Fibroblast of lung (primary cell): ENCODE measurements at places on chromosomes 11 and 22.

- no peak for DNase-seq
Measured at GRCh38 chr11:117781627-117782026, 15.4 kb downstream of the DSCAML1 start.

DNA sequence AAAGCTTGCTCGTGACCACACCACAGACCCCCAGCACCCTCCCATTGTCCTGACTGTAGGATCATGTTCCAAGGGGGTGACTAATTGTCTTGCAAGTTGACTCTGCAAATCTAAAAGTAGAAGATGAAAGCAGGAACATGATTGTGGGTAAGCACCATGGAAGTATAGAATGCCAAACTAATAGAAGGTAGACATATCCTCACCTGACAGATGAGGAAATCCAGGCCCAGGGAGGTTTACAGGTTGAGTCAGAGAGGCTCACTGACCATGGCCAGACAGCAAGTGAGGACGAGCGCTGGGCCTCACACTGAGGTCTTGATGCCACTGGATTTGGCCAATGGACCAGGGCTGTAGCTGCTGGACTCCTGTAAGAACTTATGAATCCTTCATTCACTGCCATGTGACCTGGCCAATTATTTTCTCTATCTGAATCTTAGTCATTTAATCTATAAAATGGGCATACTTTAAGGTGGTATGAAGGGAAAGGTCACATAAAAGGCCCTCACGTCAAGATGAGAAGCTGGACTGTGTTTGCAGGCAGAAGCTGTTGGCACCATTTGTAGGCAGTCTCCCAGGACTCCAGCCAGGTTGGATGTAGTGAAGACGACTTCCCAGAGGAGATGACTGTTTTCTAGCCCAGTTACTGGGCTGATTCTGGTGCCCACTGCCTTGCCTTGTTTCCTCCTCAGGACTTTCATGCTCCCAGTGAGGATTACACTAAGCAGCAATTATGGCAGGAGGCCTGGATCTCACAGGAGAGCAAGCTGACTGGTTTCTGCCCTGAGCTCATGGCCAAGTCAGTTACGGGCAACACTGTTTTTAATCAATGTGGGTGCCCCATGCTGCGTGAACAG lies 54.6 kb downstream of the GAB4 start:
- no peak for DNase-seq

DNA sequence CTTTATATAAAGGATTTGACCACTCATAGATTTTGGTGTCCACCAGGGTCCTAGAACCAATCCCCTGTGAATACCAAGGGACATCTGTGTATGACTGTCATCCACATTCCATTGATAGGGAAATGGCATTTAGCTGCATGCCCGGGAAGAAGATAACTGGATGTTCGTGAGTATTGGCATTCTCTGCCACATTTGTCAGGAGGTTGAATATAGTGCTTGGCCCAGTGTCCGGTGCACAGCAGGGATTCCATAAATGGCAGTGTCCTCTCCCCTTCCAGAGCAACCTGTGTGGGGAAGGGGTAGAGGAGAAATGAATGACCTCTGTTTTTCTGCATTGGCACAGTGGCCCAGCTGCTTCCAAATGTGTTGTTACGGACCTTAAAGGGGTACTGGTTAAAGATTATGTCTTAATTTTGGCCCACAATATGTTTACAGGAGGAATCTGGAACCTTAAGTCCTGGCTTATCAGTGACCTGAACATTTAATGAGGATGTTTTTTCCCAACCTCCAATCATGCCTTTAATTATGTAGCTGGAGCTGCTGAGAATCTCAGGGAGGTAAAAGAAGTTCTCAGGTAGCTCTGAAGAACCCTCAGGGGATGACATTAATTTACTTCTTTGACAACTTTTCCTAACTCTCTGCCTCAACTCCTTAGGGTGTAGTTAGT lies 33.6 kb upstream of the OR4B1 start:
- no peak for DNase-seq

DNA sequence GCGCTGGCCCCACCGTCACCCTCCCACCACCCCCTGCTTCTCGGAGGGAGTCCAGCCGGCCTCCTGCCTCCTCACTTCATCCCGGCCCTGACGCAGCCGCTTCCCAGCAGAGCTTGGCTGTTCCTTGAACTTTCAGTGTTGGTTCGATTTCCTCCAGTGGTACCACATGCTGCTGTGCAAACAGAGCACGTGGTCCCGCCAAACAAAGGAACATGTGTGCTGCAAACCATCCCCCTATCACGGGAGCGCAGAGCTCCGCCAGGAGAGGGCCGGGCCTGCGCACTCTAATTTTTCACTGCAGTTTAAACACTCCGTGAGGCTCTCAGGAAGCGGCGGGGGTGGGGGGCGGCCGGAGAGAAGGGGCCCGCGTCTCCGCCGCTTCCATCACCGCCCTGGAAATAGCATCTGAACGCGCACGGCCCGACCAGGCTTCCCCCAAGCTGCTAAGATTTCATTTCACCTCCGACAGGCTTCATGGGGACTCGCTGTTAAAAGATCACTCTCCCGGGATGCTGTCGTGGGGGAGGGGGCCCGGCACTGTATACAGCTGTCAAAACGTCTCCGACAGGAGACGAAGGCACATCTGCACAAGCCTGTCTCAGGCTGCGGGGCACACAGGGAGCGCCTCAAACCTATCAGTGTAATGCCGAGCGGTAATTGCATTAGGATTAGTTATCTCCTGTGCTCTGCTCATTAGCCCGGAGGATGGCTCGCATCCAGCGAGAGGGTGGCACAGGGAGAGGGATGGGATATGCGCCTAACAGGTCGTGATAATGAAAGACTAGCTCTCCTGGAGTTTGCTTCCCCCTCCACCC lies 269.9 kb upstream of the SORL1-AS1 start:
- DNase-seq = peak; percentile 99

DNA sequence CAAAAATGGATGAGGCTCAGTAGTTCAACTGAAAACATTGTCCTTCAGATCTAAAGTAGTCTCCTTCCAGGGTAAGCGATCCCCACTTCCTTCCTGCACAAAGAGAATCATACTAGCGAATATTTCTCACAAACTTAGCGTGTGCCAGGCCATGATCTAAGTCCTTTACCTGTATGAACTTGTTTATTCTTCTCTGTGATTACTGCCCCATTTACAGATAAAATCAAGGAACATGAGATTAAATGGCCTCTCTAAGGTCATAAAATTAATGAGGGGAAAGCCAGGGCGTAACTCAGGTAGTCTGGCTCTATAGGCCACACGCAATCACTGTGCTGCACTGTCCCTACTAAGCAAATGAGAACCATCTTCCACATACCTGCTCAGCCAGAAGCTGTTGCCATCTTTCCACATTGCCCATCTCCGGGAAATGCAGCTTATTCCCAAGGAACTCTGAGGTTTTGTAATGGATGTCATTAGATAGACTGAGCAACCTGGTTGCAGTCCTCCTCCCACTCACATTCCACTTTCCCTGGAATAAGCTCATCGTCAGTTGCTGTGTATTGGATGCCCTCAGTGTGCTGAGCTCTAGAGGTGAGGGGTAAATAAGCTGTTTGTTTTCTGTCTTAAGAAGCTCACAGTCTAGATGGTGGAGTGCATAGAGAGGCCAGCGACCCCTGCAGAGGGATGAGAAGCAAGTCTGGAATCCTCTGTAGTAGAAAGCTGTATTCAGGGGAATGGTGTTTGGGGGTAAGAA lies 146.3 kb downstream of the SNX19 start:
- no peak for DNase-seq

DNA sequence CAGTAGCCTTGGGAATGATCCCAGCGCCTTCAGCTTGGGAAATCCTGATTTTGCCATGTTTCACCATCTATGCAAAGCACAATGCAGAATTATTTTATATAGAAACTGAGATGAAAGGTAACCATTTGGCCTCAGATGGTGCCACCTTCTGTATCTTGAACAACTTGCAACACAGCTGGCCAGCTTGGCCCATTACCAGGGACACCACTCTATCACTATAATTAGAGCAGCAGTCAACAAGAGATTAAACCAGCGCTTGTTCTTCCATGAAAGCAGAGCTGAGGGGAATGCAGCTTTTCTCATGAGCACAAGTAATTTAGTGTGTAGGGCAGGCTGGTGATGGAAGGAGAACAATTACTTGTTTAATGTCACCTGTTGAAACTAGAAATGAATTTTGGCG lies 6.7 kb upstream of the ZDHHC13 start:
- DNase-seq = no peak

DNA sequence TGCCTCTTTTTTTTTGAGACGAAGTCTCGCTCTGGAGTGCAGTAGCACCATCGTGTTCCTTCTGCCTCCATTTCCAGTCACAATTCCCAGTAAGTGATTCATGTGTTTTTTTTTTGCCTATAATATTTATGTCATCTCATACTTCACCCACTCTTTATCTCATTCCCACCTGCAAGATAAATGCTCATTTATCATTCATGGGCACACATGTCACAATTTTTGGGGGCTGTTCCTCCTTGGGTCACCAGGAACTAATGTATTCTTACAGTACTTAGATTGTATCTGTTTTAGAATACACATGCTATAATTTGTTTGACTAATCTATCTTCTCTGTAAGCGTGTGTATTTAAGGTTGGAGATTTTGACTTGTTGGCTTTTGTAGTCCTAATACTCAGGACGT lies 222.7 kb downstream of the SWAP70 start:
- no peak for DNase-seq

- no peak for DNase-seq
Measured at GRCh38 chr11:10519630-10520029, 21.4 kb downstream of the RNF141 start.

- peak; percentile 90 for DNase-seq
Measured at GRCh38 chr22:35914665-35915476, 113.8 kb downstream of the RBFOX2 start.

GRCh38 chr11:78560153-78560552 lies 14.5 kb downstream of the NARS2 start:
- no peak for DNase-seq

DNA sequence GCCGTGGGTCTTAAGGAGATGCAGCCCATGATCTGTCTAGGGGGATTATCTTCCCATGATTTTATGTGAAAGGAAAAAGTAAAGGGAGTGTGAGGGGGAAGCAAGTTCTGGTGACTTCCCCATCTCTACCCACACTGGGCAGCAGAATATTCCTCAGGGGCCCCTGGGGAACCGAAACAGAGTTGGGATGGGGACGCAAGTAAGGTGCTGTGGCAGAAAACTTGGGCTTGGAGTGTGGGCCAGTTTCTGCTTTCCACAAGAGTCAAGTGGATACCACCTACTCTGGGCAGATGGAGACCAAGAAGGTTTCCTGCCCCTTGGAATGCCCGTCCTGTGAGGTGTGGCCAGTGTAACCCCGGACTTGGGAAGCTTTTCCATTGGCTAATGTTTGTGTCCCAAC lies 64.4 kb downstream of the SGSM3 start:
- DNase-seq = no peak

DNA sequence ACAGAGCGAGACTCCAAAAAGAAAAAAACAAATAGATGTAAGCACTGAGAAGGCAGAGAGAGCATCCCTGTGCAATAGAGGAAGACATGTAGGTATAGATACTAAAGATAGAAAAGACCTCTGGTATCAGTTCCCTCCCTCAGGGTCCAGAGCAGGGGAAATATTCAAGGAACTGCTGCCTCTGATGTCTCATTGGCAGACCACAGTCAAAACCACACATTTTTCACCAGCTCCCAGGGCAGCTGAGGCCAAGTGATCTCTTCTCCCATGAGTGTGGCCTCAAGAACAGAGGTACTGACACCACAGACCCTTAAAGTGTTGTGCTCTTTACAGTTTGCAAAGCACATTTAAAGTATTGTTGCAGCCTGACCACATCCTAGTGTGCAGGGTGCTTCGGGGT lies 288.5 kb downstream of the NTM start:
- no peak for DNase-seq

GRCh38 chr22:41551877-41552582 lies 7.8 kb upstream of the POLR3H start:
- no peak for DNase-seq

DNA sequence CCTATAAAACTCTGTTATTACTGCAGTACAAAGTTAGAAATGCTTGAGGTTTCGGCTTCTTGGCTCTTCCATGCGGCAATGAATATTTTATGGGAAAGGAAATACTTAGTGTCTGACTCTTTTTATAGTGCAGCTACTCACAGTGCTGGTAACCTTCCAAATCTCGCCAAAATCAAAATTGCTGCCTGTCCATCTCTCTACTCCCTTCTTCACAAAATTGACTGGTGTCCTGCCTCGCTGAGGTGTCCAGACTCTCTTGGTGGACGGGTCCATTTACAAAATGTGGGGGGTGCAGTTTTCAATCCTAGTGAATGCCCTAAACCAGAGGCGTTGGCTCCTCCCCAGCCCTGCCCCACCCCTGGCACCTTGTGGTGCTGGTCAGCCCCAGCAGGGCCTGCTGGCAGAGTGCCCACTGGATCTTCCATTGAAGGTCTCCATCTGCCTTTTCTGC lies 73.5 kb downstream of the ZBTB16 start:
- DNase-seq = peak; percentile 61

- no peak for DNase-seq
Measured at GRCh38 chr11:9228091-9228490, 37.1 kb downstream of the DENND5A start.

- peak; percentile 37 for DNase-seq
Measured at GRCh38 chr11:74306435-74307175, 4.8 kb downstream of the P4HA3 start.

DNA sequence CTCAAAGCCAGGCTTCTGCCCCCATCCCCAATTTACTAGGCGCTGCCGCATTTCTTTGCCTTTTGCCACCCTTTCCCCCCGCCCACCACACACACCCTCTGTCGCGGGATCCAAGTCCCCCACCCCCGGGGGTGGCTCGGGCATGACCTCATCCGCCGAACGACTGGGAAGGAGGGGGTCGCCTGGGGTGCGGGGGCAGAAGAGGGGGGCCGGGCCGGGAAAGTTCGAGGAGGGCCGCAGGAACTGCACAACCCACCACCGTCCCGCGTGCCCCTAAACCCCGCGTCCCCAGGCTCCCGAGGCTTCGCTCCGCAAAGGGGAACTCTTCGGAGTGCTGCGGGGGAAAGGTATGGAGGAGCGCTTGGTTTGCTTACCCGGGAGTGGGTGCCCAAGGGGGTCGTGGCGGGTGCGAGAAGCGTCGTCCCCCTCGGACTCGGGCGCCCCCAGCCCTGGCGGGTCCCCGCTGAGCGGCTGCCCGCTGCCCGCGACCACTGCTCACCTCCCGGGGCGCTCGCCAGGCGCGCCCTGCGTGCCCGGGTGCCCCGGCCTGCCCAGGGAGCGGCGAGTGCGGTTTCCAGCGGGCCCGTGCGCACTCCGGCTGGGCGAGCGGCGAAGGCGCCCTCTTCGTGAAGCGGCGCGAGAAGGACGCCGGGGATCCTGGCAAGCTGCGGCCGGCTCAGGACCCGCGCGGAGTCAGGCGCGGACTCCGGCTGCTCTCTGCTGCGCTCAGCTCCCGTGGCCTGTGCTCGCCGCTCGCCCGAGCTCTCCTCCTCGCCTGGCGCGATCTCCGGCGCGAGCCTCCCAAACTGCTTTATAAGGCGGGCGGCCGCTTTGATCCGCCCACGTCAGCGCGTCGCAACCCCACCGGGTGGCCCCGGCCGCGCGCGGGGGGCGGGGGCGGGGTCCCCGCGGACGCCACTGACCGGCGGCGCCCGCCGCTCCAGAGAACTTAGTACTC lies 4.0 kb upstream of the WNT11 start:
- peak; percentile 72 for DNase-seq

DNA sequence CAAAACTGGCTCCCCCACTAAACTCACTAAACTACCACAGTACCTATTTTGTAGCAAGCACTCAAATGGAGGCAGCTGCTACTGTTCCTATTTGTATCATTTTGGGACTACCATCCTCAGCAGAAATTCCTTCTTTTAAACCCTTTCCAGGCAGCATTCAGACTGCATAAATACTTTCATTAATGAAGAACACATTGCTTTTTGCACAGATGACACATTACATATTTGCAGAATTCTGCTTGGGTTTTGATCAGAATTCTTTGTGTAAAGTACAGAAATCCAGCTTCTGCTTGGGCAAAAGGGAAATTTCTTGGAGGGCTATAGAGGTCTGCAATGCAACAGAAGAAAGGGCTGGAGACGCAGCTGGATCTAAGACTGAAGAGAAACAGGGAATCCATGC lies 24.2 kb downstream of the RBX1 start:
- no peak for DNase-seq
